ENCODE measurements at places on chromosomes 7 and 10.

- no peak for DNase-seq
Measured at GRCh38 chr7:15457990-15458955, 103.5 kb downstream of the AGMO start.

DNA sequence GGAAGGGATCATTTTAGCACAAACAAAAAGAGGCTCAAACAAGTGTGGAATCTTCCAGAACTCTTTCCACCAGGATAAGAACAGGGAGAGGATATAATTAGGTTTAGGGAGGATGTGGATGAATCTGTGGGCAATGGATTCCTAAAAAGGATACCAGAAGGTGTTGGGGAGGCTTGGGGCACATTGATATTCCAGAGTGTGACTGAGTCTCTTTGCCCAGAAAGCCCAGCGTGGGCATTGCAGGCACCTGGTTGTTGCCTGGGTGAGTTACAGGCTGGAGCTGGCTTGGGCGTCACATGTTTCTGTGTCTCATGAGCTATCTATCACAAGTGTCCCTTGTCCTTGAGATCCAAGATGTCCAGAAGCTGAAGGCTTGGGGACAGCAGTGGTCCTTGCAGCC is 3.3 kb downstream of the COL26A1 start:
- DNase-seq, result no peak

- DNase-seq, result no peak
Measured at GRCh38 chr10:7186387-7187018, 224.3 kb downstream of the SFMBT2 start.

DNA sequence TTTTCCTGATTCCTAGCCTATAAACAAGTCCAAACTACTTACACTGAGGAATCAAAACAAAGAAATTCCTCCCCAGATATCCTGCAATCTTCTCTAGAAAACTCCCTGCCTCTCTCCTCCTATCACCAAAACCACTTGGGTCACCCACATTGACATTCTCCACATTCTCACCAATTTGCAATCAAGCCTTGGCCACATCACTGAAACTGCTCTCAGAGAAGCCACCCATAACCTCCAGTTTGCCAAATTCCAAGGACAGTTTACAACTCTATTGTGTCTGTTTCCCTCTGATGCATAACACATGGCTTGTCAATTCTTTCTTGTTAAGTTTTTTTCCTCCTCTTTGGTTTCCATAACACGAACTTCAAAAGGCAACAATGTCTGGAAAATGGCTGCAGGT is 233.5 kb downstream of the XPNPEP1 start:
- no peak for DNase-seq

GRCh38 chr7:17910377-17910776 is 29.9 kb downstream of the SNX13 start:
- no peak for DNase-seq

- no peak for DNase-seq
Measured at GRCh38 chr10:110959379-110960332, 40.3 kb downstream of the SHOC2 start.
